ENCODE measurements at places on chromosomes 2 and 18. TPM values are rescaled to one million over a fixed set of nuclear protein-coding genes. Genes with fewer than 3 reads are reported as not detected.
A peak's percentile ranks its signal among the peaks of the same experiment; 100 is the strongest.

The SS18 gene
- total RNA-seq = 64.5 TPM

The RASGRP3 gene
- total RNA-seq = 3.7 TPM

The SGO2 gene
- 56.5 TPM for total RNA-seq

The AKAIN1 gene
- total RNA-seq = not detected

The RAX gene
- not detected for total RNA-seq

The TUBA3E gene
- total RNA-seq = not detected

GRCh38 chr2:241309684-241310117 lies 5.8 kb downstream of the HDLBP start:
- H3K27ac ChIP-seq = peak overlapping the region; percentile 70
- DNase-seq = peak; percentile 81
- peaks cover 16% of the 10 kb centered on the region for H3K36me3 ChIP-seq

GRCh38 chr2:206296128-206296527 lies 21.7 kb downstream of the ZDBF2 start:
- DNase-seq = no peak
- no peaks in the 10 kb centered on the region for H3K36me3 ChIP-seq
- no peaks in the 10 kb centered on the region for H3K4me1 ChIP-seq
- no peak overlapping the region for H3K4me3 ChIP-seq
- no peak overlapping the region for H3K27ac ChIP-seq
- no peaks in the 10 kb centered on the region for H3K27me3 ChIP-seq

DNA sequence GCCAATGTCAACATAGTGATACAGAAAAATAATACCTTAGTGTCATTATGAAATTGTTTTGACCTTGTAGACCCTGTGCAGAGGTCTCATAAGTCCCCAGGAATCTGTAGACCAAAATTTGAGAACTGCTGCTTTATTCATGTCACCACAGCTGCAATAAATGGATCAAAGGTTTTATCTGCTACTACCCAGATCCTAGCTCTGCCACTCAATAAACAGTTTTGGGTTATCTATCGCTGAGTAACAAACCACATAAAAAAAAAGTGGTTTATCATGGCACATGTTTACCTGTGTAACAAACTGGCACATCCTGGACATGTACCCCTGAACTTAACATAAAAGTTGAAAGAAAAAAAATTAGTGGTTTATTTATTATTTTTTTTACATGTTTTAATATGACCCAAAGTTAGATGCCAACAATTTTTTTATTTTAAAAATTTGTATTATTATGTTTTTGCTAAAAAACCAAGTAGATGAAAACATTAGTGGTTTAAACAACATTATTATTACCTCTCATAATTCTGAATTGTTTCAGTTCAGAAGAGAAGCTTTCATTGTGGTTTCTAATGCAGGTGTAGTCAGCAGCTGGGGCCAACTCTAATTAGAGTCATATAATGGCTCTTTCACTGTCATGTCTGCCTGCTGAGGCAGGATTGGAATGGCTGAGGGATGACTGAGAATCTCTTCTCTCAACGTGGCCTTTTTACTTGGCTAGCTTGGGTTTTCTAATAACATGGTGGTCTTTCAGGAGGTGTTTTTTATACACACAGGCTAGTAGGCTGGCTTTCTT lies 103.3 kb upstream of the SLC38A11 start:
- H3K4me1 ChIP-seq = peaks cover 8% of the 10 kb centered on the region
- H3K4me3 ChIP-seq = no peak overlapping the region
- H3K27ac ChIP-seq = no peak overlapping the region
- H3K27me3 ChIP-seq = no peaks in the 10 kb centered on the region
- DNase-seq = no peak

- no peaks in the 10 kb centered on the region for H3K36me3 ChIP-seq
- H3K4me1 ChIP-seq = no peaks in the 10 kb centered on the region
- H3K27ac ChIP-seq = no peak overlapping the region
- H3K4me3 ChIP-seq = no peak overlapping the region
Observed at GRCh38 chr2:196949116-196949515, 22.6 kb upstream of the PGAP1 start.

DNA sequence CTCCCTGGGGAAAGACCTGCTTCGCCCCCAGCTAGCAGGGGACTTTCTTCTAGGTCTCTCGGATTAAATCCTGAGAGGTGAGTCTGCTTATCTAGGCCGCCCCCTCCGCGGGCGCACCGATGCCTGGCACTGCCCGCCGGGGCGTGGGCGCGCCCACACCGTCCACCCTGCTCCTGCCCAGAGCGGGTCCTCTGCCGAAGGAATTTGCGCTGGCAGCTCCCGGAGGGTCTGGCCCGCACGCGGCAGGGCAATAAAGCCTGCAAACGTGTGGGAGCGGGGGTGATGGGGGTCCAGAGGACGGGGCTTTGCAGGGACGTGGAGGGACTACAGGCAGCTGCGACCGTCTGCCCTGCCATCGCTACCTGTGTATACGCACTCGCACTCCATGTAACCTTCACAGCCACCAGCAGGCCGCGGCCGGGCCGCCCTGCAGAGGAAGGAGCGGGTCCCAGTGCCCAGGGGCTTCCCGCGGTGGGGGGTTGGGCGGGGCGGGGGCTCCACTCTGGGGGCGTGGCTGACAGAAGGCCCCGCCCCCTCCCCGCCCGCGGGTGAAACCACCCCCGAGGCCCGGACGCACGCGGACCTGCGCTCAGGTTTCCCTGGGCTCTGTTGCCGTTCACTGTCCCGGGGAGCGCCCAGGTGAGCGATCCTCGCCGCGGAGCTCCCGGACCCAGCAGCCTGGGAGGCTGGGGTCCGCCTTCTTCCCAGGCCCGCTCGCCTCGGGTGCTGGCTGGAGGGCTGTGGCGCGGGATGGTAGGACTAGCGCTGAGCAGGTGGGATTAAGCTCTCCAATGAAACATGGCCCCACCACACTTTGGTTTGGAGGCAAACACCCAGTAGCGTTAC lies 174.5 kb upstream of the HS6ST1 start:
- H3K27ac ChIP-seq = no peak overlapping the region
- H3K27me3 ChIP-seq = peaks cover 11% of the 10 kb centered on the region
- no peak overlapping the region for H3K4me3 ChIP-seq
- no peak for DNase-seq

DNA sequence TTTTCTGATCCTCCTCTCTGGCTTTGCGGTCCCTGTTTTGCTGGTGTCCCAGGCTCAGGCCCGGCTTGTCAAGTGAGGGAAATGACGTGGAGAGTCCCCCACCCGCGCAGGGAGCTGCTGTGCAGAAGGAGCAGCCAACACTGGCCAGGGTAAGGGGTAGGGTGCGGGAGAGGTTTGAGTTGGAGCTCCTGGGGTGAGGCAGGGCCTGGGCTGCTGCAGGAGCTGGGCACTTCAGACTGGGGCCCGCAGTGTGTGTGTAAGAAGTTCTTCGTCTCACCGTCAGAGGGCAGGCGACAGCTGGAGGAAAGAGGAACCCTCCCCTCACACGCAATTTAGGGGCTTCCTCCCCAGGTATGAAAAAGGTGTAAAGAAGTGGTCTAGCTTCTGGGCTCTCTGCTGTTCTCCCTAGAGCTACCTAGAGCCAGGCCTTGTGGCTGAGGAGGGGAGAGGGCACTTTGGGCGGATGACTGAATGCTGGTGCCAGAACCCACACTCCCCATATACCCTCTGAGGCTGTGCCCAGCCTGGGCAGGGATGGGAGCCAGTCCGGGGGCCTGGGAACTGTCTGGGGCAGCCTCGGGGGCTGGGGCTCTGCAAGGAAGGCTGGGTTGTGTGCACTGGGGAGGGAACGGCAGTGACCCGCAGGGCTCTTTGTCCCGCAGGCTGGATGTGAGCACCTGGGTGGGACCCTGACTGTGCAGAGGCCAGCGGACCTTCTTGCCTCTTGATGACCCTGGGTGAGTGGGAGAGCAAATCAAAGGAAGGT lies 11.8 kb downstream of the CELF4 start:
- H3K4me1 ChIP-seq = no peaks in the 10 kb centered on the region
- no peak overlapping the region for H3K27ac ChIP-seq
- no peaks in the 10 kb centered on the region for H3K36me3 ChIP-seq
- H3K27me3 ChIP-seq = no peaks in the 10 kb centered on the region
- no peak overlapping the region for H3K4me3 ChIP-seq
- DNase-seq = no peak

GRCh38 chr2:120856421-120856862 lies 120.8 kb downstream of the GLI2 start:
- no peak for DNase-seq
- H3K4me3 ChIP-seq = no peak overlapping the region
- H3K36me3 ChIP-seq = no peaks in the 10 kb centered on the region
- no peak overlapping the region for H3K27ac ChIP-seq
- no peaks in the 10 kb centered on the region for H3K27me3 ChIP-seq

DNA sequence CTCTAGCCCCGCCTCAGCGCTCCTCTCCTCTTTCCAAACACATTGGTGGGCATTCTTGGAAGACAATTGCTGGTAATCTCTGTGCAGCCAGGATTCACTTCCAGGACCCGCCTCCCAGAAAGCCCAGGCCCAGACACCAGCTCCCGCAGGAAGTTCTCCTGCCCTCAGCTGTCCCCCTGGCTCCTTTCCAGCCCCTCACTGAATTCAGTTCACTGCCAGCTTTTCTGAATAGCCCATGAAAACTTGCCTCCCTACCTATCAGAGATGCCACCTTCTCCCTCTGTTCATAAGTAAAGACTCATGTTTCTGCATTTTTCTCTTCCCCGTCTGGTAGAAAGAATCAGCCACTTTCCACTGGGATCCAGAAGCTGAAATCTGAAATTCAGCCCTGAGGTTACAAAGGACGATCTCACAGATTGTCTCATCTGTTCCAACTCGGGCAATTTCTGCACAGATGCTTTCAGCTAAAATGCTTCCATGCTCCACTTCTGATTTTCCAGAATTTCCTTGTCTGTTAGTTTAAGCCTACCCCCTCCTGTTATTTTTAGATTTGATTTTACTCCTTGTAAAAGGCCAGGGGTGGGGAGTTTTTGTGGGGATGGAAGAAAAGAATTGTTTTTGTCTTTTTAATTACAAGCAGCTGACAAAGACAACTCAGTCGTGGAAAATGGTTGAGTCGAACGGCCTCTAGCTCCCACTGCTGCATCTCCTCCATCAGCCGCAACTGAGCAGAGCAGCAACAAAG lies 98.1 kb downstream of the SP3 start:
- no peak for DNase-seq
- no peak overlapping the region for H3K27ac ChIP-seq
- no peak overlapping the region for H3K4me3 ChIP-seq
- H3K27me3 ChIP-seq = peaks cover 30% of the 10 kb centered on the region

DNA sequence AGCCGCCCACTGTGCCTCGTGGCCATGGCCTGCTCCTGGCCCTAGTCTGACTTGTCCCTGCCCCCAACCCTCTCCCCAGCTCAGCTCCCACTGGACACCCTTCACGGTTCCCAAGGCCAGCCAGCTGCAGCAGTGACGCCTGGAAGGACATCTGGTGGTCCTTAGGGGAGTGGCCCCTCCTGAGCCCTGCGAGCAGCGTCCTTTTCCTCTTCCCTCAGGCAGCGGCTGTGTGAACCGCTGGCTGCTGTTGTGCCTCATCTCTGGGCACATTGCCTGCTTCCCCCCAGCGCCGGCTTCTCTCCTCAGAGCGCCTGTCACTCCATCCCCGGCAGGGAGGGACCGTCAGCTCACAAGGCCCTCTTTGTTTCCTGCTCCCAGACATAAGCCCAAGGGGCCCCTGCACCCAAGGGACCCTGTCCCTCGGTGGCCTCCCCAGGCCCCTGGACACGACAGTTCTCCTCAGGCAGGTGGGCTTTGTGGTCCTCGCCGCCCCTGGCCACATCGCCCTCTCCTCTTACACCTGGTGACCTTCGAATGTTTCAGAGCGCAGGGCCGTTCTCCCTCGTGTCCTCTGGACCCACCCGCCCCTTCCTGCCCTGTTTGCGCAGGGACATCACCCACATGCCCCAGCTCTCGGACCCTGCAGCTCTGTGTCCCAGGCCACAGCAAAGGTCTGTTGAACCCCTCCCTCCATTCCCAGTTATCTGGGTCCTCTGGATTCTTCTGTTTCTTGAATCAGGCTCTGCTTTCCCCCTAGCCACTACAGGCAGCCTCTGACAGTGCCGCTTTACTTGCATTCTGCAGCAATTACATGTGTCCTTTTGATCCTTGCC lies 35.8 kb downstream of the ANO7 start:
- peaks cover 7% of the 10 kb centered on the region for H3K27me3 ChIP-seq
- no peak for DNase-seq
- peaks cover 15% of the 10 kb centered on the region for H3K4me1 ChIP-seq
- H3K36me3 ChIP-seq = peaks cover 9% of the 10 kb centered on the region

DNA sequence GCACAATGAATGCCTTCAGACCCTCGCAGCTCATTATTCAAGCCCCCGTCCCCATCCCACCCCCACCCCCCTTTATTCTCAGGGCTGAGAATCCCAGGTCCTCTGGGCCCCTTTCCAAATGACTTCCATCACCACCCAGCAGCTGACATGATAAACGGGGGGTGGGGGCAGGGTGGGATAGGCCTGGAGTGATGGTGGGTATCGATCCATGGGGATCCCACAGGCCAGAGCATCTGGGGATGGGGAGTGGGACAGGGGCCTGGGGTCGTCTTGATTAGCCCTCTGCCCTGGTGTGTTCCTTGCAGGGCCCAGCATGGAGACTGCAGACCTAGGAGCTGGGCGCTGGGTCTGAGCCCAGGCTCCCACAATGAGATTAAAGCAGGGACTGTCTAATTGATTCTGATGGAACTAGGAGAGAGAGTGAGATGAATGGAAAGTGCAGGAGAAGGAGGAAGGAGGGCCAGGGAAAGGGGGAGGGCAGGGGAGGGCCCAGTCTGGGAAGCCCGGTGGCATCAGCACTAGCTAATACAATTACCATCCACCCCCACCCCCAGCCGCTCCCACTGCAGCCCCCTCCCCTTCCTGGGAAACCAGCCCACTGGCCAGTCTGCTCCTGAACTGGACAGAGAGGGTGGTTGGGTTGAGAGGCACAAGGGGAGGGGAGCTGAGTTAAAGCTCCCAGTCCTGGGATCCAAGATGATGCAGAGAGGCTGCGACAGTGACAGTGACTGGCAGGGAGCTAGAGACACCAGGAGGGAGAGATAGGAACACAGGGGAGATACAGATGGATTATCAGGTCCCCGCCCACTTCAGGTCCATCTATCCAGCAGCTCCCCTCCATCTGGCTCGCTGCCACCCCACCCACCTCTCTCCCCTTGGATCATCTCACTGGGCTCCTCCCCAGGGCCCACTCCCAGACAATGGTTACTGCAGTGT lies 13.1 kb upstream of the TNS1 start:
- H3K4me3 ChIP-seq = no peak overlapping the region
- no peaks in the 10 kb centered on the region for H3K36me3 ChIP-seq
- DNase-seq = no peak
- no peak overlapping the region for H3K27ac ChIP-seq
- H3K27me3 ChIP-seq = peaks cover 18% of the 10 kb centered on the region
- peaks cover 2% of the 10 kb centered on the region for H3K4me1 ChIP-seq

- no peaks in the 10 kb centered on the region for H3K36me3 ChIP-seq
- no peak overlapping the region for H3K27ac ChIP-seq
- H3K4me1 ChIP-seq = no peaks in the 10 kb centered on the region
- DNase-seq = no peak
- H3K27me3 ChIP-seq = no peaks in the 10 kb centered on the region
Observed at GRCh38 chr2:121039679-121040078, 245.3 kb downstream of the TFCP2L1 start.

All from activated CD8-positive, alpha-beta T cell treated with anti-CD3 and anti-CD28 coated beads, Interleukin-2, amount 10 ng/mL, durations not matched to agents 7 days and 5 days (primary cell).